ENCODE measurements at places on chromosomes 6 and 20. TPM values are rescaled to one million over a fixed set of nuclear protein-coding genes. Genes with fewer than 3 reads are reported as not detected.

BEND3 gene
- 1.3 TPM for total RNA-seq

DNA sequence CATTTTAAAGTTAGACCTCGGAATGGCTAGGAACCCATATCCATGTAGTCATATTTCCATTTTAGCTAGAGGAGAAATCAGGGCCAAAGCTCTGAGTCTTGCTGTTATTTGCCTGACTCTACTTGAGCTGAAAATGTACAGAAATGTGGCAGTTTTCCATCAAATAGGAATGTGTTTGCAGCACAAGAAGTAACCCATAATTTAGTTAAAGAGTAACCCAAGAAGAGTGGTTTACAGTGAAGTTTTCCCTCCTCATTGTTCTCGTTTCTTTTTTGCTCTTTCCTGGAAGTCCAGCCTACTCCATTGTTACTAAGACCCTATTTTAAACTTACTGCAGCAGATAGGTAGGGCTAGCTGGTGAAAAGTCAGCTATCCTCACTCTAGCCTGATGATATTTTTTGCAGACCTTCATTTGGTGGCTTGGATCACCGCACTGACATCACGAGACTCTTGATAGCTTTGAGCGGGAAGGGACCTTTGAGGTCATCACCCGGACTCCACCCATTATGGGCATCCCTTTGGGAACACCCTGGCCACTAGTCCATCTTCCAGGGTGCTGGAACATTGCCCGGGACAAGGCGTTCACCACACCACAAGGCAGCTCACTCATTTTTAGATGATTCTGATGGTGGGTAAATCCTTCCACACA is 28.0 kb upstream of the ADGRF5 start:
- no peak overlapping the region for H3K4me3 ChIP-seq
- no peak for DNase-seq
- H3K27me3 ChIP-seq: no peaks in the 10 kb centered on the region
- H3K4me1 ChIP-seq: no peaks in the 10 kb centered on the region
- no peak overlapping the region for H3K27ac ChIP-seq

GRCh38 chr6:35686436-35686835 is 2.3 kb downstream of the FKBP5 start:
- no peaks in the 10 kb centered on the region for H3K27me3 ChIP-seq
- no peak overlapping the region for H3K27ac ChIP-seq
- H3K4me1 ChIP-seq: peaks cover 6% of the 10 kb centered on the region
- no peak for DNase-seq

GRCh38 chr6:5704708-5705107 is 302.0 kb downstream of the NRN1 start:
- no peak overlapping the region for H3K4me3 ChIP-seq
- H3K27ac ChIP-seq: no peak overlapping the region
- H3K4me1 ChIP-seq: no peaks in the 10 kb centered on the region
- no peaks in the 10 kb centered on the region for H3K36me3 ChIP-seq
- no peaks in the 10 kb centered on the region for H3K27me3 ChIP-seq
- DNase-seq: no peak

KCNK15 gene
- total RNA-seq: not detected

SASH1 gene
- total RNA-seq: 6.2 TPM

GRCh38 chr20:61576372-61576771 is 324.3 kb downstream of the CDH4 start:
- no peak overlapping the region for H3K4me3 ChIP-seq
- no peaks in the 10 kb centered on the region for H3K36me3 ChIP-seq
- no peak for DNase-seq
- no peak overlapping the region for H3K27ac ChIP-seq
- no peaks in the 10 kb centered on the region for H3K27me3 ChIP-seq

DNA sequence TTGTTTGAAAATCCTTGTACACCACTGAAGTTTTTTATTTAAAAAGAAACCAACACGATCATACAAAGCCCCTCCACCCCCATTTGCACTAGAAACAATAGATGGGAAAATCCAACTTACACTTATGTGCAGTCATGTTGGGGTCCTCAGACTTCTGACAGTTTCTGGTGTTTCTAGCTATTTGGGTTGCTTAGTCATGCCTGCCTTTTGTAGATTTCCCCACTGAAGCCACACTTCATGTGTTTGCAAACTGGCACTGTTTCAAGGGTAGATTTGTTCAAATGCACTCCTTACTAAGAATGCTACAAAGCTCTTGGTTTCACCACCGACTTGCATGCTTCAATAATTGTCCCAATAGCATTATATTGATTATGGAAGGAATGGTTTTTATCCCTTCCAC is 1.5 kb downstream of the SH3BGRL2 start:
- peaks cover 6% of the 10 kb centered on the region for H3K4me1 ChIP-seq
- H3K27me3 ChIP-seq: peaks cover 16% of the 10 kb centered on the region
- H3K36me3 ChIP-seq: no peaks in the 10 kb centered on the region
- DNase-seq: no peak
- H3K27ac ChIP-seq: no peak overlapping the region
- no peak overlapping the region for H3K4me3 ChIP-seq

DNA sequence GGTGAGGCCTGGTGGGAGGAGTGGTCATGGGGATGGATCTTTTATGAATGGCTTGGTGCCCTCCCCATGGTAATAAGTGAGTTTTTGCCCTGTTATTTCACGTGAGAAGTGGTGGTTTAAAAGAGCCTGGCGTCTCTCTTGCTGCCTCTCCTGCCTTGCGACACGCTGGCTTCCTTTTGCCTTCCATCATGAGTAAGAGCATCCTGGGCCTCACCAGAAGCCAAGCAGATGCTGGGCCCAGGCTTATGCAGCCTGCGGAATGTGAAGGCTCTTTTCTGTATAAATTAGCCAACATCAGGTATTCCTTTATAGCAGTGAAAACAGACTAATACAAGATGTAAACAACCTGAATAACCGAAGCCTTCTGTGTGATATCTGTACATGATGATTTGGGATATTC is 27.6 kb downstream of the VTA1 start:
- H3K4me3 ChIP-seq: no peak overlapping the region
- H3K27me3 ChIP-seq: no peaks in the 10 kb centered on the region
- no peaks in the 10 kb centered on the region for H3K4me1 ChIP-seq
- H3K27ac ChIP-seq: no peak overlapping the region

DNA sequence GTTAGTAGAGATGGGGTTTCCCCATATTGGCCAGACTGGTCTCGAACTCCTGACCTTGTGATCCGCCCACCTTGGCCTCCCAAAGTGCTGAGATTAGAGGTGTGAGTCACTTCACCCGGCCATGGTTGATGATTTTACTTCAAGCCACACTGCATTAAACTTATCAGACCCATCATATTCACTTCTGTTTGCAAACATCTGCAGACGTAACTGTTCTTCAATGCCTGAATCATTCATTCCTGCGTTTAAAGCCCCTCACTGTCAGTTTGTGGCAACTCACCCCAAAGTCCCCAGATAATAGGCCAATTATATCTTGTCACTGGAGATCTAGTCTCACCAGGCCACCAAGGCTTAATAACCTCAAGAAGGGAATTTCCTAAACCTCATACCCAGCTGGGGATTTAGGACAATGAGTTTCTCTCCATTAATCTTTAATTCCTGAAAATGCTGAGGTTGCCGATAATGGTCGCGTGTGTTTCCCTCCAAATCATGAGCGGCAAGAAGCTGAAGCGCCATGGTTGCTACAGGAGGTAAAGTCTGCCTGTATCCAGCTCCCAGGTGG is 229.6 kb downstream of the LY86 start:
- H3K4me1 ChIP-seq: peaks cover 7% of the 10 kb centered on the region
- H3K36me3 ChIP-seq: no peaks in the 10 kb centered on the region
- no peak overlapping the region for H3K27ac ChIP-seq

GPR63 gene
- total RNA-seq: 0.31 TPM

- H3K4me3 ChIP-seq: no peak overlapping the region
- no peak for DNase-seq
- peaks cover 22% of the 10 kb centered on the region for H3K36me3 ChIP-seq
These were observed 69.2 kb downstream of the TRAM2 start for GRCh38 chr6:52507557-52508260.

- H3K27me3 ChIP-seq: no peaks in the 10 kb centered on the region
- H3K36me3 ChIP-seq: no peaks in the 10 kb centered on the region
- H3K27ac ChIP-seq: no peak overlapping the region
- no peak overlapping the region for H3K4me3 ChIP-seq
- DNase-seq: no peak
These were observed 10.2 kb upstream of the PEDS1 start for GRCh38 chr20:50163570-50164317.

PPIL4 gene
- total RNA-seq: 32.8 TPM

- H3K27me3 ChIP-seq: no peaks in the 10 kb centered on the region
- H3K27ac ChIP-seq: no peak overlapping the region
- no peaks in the 10 kb centered on the region for H3K4me1 ChIP-seq
- H3K4me3 ChIP-seq: no peak overlapping the region
- H3K36me3 ChIP-seq: no peaks in the 10 kb centered on the region
These were observed 78.5 kb upstream of the TRDN start for GRCh38 chr6:123715006-123715863.

- no peaks in the 10 kb centered on the region for H3K4me1 ChIP-seq
- DNase-seq: no peak
- H3K27me3 ChIP-seq: no peaks in the 10 kb centered on the region
- H3K36me3 ChIP-seq: no peaks in the 10 kb centered on the region
These were observed 12.3 kb downstream of the PKIB start for GRCh38 chr6:122622479-122622878.

ABCC10 gene
- 81.9 TPM for total RNA-seq

NSFL1C gene
- total RNA-seq: 66.2 TPM

DNA sequence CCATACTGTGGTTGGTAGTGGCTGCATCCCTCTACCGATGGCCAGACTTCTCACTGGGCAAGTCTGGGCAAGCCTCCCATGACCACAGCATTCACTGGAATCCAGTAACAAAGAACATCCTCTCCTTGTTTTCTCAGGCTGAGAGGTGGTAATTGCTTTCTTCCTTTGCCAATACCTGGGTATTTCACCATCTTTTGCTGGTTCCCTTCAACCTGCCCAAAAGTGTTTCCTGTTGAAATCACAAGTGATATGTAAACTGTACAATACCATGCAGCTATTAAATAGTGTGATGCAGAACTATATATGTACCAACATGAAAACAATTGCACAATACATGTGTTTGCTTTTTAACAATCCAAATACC is at the start of gene PTCHD4:
Gene PTCHD4 (minus strand): TSS at position 55 of the 364 bp plus-strand sequence. CDS start 42,240 bp downstream, outside the sequence.
- no peaks in the 10 kb centered on the region for H3K36me3 ChIP-seq
- no peak within 1 kb of the TSS for H3K27ac ChIP-seq
- H3K4me1 ChIP-seq: no peaks in the 10 kb centered on the region
- H3K4me3 ChIP-seq: no peak within 1 kb of the TSS
- H3K27me3 ChIP-seq: no peaks in the 10 kb centered on the region

GRCh38 chr6:1658212-1659005 is 48.7 kb downstream of the FOXC1 start:
- DNase-seq: no peak
- H3K27ac ChIP-seq: no peak overlapping the region
- H3K36me3 ChIP-seq: no peaks in the 10 kb centered on the region

DNA sequence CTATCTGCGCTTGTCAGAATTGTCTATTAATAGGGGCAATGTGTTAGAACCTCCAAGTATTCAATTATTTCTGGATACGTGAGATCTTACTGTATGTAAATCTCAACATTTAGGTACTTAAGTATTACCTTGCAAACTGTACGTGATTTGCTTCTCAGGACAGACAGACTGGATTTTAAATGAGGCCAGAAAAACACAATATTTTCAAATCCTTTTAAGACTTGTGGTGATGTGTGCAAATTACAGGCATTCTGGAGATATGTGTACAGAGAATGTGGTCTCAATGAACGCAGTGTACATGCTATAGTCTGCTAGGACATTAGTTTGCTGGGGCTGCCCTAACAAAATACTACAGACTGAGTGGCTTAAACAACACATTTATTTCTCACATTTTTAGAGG is 16.9 kb downstream of the CCR6 start:
- peaks cover 23% of the 10 kb centered on the region for H3K4me1 ChIP-seq
- H3K4me3 ChIP-seq: no peak overlapping the region
- H3K27ac ChIP-seq: no peak overlapping the region
- H3K36me3 ChIP-seq: peaks cover 2% of the 10 kb centered on the region
- no peak for DNase-seq

DNA sequence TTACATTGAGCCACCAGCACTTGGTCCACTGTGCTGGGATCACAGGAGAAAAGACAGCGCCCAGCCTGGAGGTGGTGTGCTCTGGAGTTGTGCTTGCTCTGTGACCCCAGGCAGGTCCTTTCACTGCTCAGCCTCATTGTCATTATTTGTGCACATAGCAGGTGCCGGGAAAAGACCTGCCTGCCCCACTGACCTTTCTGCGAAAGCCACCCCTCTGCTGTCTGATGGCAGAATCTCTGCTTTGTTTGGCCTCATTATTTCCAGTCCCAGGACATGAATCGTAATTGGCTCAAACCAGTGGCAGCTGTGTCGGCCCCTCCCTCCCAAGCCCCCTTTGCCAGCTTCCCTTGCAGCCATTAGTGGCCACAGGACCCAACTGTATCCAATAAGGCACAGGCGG is 185.2 kb upstream of the UST start:
- H3K4me3 ChIP-seq: no peak overlapping the region
- H3K27ac ChIP-seq: no peak overlapping the region
- DNase-seq: no peak
- no peaks in the 10 kb centered on the region for H3K36me3 ChIP-seq
- H3K27me3 ChIP-seq: peaks cover 30% of the 10 kb centered on the region
- H3K4me1 ChIP-seq: peaks cover 42% of the 10 kb centered on the region

CLVS2 gene
- not detected for total RNA-seq

- no peak for DNase-seq
- H3K4me3 ChIP-seq: no peak overlapping the region
- H3K4me1 ChIP-seq: peaks cover 4% of the 10 kb centered on the region
- H3K27me3 ChIP-seq: no peaks in the 10 kb centered on the region
- no peaks in the 10 kb centered on the region for H3K36me3 ChIP-seq
These were observed 64.9 kb upstream of the GNRH2 start for GRCh38 chr20:2978519-2978918.

GRCh38 chr6:79157961-79158644 is 76.4 kb downstream of the HMGN3 start:
- no peak overlapping the region for H3K4me3 ChIP-seq
- no peaks in the 10 kb centered on the region for H3K4me1 ChIP-seq
- no peaks in the 10 kb centered on the region for H3K36me3 ChIP-seq

DNA sequence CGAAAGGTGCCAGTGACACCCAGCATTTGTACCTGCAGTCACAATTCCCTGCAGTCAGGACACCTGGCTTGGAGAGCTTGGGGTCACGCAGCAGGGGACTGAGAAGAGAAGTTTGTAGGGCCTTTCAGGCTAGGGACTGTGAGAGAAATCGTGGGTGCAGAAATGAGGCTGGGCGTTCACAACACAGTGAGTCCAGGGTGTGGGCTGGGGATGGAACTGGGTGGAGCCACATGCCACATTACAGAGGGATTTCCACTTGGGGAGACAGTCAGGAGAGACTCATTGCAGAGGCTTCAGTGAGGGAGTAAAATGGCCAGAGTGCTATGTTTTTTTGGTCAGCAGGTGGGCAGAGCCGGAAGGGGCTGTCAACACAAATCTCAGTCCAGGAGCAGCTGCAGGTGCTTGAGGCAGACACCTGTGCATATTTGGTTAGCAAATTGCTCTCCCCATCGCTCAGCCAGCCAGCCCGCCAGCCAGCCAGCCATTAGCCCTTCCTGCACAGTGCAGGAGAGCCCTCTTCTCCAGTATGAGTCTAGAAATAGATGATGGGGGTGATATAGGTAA is 7.4 kb downstream of the ITPR3 start:
- H3K4me3 ChIP-seq: no peak overlapping the region
- H3K36me3 ChIP-seq: peaks cover 6% of the 10 kb centered on the region
- no peak for DNase-seq
- H3K4me1 ChIP-seq: peaks cover 20% of the 10 kb centered on the region
- H3K27ac ChIP-seq: no peak overlapping the region
- H3K27me3 ChIP-seq: no peaks in the 10 kb centered on the region

RAET1L gene
- total RNA-seq: not detected

- no peak overlapping the region for H3K4me3 ChIP-seq
- no peaks in the 10 kb centered on the region for H3K27me3 ChIP-seq
- no peak overlapping the region for H3K27ac ChIP-seq
- H3K4me1 ChIP-seq: no peaks in the 10 kb centered on the region
- H3K36me3 ChIP-seq: no peaks in the 10 kb centered on the region
- DNase-seq: no peak
These were observed 109.3 kb downstream of the CDC5L start for GRCh38 chr6:44496665-44497369.

XKR7 gene
- total RNA-seq: not detected

PNPLA1 gene
- total RNA-seq: 3.5 TPM

All from natural killer cell (primary cell).